ENCODE measurements at places on chromosomes 12 and 14. TPM values are rescaled to one million over a fixed set of nuclear protein-coding genes. Genes with fewer than 3 reads are reported as not detected.

DNA sequence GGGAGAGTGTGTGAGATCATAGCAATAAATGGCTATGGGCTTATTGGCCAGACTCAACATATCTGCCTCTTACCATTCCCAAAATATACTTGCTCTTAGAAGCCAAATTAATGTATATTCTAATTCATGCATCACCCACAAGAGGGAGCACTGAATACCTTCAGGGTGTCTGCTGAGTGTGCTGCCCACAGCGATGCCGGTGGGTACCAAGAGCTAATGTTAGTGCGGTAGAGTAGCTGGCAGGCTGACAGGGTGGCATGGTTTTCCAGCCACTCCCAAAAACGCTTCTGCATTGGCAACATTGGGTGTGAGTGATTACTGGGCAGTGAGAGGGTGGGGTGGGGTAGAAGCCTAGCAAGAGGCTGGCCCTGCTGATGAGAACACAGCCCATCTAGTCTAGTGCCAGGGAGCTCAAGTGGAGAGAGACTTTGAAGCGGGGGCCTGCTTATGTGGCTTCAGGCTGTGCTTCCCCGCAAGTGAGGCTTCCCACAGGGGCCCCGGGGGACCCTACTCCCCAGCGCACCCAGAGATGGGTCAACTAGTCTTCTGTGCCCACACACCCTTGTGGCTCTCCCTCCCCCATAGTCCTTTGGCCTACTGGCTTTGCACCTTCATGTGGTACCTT, 9.2 kb upstream of the PLEKHD1 start:
- no peak for DNase-seq

- no peak for DNase-seq
These were observed 38.0 kb upstream of the ESRRB start for GRCh38 chr14:76337635-76338545.

DNA sequence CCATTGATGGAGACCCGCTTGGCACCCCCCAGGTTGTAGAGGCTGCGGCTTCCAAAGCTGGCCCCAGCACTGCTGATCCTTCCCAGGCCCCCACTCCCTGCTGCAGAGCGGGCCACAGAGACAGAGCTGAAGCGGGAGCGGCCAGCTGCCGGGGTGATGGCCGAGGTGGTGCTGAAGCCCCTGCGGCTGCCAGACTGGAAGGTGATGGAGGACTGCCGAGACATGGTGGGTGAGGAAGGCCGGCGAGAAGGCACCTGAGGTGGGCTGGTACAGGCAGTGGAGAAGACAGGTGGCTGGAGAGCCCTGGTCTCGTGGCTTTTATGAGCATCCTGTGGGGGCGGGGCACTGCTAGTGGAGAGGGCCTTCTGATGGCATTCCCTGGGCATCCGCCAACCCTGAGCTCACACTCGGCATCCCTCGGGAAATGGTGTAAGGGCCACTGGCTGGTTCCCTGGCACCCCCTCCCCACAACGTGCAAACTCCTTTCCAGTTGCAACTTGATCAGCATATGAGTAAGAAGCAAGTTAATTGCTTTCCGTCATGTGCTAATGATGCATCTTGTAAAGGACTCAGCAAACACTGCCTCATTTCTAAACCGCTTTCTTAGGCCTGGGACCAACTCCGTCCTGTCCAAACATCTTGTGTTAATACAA, at the start of gene KRT75:
Gene KRT75, minus strand, starts transcription at position 291 of the 653 bp plus-strand sequence. Its CDS starts 67 bp downstream, at position 224.
- DNase-seq, result no peak

- DNase-seq, result no peak
These were observed 80.3 kb upstream of the SRRM4 start for GRCh38 chr12:118900993-118901392.

DNA sequence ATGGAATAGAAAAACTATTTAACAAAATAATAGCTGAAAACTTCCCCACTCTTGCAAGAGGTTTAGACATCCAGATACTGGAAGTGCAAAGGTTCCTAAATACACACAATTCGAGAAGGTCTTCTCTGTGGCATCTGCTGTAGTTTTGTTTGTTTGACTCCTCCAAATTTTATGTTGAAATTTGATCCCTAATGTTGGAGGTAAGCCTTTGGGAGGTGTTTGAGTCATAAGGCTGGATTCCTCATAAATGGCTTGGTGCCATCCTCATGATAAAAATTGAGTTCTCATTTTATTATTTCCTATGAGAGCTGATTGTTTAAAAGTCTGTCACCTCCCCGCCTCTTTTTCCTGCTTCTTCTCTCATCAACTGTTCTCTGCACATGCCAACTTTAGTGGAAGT, 182.7 kb downstream of the MYRFL start:
- DNase-seq, result no peak

DNA sequence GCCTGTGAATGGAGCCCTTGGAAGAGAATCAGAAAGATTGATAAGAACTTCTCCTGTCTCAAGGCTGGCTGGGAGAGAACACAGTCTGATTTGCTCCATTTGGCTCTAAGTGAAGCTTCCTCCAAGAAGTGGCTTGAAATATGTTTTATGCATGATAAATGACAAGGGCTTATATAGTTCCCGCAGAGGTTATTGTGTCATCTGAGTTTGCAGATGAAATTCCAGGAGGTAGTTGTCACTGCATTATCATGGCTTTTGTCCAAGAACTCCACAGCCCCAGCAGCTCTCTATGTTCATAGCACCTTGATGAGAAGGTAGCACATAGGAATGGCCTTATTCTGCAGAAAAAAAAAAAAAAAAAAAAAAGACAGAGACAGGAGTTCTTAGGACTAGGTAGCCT, 108.5 kb downstream of the DACT1 start:
- DNase-seq, result peak; percentile 34

GRCh38 chr12:28869197-28869596, 279.9 kb upstream of the FAR2 start:
- no peak for DNase-seq

GRCh38 chr14:45916340-45916953, 663.4 kb upstream of the MIS18BP1 start:
- no peak for DNase-seq

GRCh38 chr14:105047283-105048016, 17.8 kb downstream of the GPR132 start:
- DNase-seq, result no peak

- peak; percentile 35 for DNase-seq
These were observed 64.1 kb downstream of the NELL2 start for GRCh38 chr12:44812062-44812461.

- DNase-seq, result no peak
These were observed 4.6 kb upstream of the RD3L start for GRCh38 chr14:103946975-103947374.

DNA sequence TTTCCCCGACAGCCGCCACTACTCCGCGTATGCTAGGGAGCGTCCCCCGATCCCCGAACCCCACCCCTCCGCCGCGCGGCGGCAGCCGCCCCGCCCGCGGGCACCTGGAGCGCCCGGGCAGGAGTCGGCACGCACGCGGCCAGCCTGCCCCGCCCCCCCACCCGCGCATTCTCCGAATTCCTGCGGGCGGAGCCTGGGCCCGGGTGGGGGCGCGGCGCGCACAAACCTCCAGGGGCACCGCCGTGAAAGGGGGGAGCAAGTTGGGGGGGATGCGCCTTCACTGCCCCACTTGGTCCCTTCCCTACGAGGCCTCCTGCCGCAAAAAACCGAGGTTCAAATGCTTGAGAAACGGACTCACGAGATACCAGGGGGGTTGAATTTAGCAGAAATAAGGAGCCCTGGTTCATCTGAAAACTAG, 1.7 kb downstream of the AJUBA start:
- peak; percentile 74 for DNase-seq

- DNase-seq, result no peak
These were observed 224.8 kb downstream of the DACT1 start for GRCh38 chr14:58862416-58863160.

GRCh38 chr14:89430391-89431236, 13.6 kb upstream of the FOXN3 start:
- DNase-seq, result no peak

- DNase-seq, result no peak
These were observed 30.5 kb downstream of the AREL1 start for GRCh38 chr14:74682169-74682952.

GRCh38 chr14:59067127-59067894, 121.2 kb upstream of the DAAM1 start:
- DNase-seq, result no peak

DNA sequence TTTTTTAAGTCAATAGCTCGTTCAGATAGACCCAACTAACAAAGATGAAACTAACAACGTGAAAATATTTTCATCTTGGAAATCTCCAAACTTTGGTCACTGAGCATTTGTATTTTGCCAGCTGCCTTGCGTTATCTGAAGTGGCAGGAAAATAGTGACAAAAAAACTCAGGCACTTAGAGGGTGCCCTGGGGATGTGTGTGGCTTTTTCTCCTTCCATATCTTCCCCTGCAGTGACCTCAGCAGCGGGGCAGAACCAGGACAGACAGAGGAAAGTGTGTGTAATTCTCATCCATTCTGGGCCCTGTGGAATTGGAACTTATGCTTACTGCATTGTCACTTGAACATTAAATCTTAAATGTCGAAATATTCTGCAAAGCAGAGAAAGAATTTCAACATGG, 152.0 kb downstream of the BCAT1 start:
- DNase-seq, result no peak

GRCh38 chr14:100894416-100894815, 9.1 kb downstream of the RTL1 start:
- DNase-seq, result no peak

GRCh38 chr14:26319139-26319864, 278.5 kb downstream of the NOVA1 start:
- no peak for DNase-seq

DNA sequence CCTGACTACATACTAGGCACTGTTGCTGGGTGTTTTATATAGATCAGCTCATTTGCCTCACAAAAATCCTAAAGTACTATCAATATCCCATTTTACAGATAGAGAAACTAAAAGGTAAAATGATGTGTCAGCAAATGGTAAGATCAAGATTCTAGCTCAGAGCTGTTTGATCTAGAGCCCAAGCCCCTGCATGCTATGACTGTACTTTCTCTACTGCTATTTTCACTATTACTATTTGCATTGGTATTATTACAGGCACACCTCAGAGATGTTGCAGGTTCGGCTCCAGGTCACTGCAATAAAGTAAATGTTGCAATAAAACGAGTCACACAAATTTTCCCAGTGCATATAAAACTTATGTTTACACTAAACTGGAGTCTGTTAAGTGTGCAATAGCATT, 10.9 kb downstream of the ISCU start:
- DNase-seq, result peak; percentile 21

DNA sequence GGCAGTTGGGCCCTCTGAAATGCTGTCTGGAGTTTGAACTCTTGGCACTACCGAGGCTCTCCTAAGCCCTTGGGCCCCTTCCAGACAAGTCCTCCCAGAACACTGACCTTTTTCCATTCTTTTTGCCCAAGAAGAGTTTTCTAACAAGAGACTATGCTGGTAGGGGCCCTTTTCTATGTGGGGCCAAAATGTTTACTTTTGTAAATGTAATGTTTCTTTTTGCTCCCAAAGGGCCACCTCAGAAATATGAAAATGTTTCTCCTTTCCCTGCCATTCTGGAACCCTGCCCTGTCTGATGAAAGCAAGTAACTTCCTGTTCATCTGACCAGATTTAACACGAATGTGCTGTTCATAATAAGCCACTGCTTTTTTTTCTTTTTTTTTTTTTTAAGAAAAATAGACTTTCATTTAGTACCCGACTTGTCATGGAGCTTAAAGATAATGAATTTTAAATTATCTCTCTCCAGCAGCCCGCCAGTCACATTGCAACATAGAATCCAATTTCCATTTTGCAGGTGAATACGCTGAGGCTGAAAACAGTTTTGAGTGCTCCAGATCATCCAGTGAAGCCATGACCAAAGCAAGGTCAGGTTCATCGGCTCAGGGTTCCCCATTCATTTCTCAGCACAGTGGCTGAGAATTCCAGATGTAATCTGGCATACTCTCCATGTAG, 169.9 kb downstream of the DPF3 start:
- no peak for DNase-seq

- DNase-seq, result no peak
These were observed 301.3 kb upstream of the STXBP6 start for GRCh38 chr14:25351269-25351668.

- peak; percentile 79 for DNase-seq
These were observed 2.0 kb downstream of the BHLHE41 start for GRCh38 chr12:26122681-26123481.

GRCh38 chr12:2311020-2311778, 258.4 kb downstream of the CACNA1C start:
- DNase-seq, result no peak

DNA sequence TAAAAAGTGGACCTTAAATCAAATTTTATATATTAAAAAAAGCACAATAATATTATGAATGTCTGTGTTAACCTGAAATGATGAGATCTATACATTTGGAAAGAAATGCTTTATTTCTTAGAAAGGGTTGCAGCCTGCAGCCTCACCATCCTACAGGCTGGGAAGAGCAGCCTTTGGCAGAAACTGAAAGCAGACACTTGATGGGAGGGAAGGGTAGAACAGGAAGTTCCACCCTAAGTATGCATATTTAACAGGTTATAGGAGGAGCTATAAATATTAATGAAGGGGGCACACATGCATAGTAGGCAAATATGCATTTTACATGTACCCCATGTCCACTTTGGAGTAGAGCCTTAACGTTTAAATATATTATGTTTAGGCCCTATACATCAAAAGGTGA, 498.0 kb downstream of the FLRT2 start:
- no peak for DNase-seq

DNA sequence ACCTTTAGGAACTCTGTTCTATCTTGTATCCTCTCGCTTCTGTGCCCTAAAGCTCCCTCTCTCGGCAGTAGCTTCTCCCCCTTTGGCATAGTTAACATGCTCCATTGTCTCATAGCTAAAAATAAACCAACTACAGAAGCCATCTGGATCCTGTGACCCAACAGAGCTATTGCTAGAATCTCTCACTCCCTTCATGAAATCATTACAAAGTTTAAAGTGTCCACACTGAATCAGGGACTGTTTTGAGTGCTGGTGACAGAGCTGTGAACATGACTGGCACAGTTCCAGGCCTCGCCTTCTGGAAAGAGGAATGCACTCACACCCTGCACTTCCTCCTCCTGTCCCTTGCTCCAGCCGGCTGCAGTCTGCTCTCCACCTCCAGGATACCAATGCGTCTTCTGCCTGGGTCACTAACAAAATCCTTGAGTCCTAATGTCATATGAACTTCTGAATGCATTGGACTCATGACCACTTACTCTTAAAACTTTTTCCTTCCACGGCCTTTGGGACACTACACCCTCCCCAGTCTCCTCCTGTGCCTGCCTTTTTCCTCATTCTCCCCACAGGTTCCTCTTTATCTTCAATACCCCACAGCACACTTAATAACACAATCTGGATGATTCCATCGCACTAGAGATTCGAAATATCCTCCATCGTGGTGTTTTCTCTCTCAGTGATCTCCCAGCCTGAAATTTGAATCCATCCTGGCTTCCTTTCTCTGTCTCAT, 13.2 kb downstream of the PLBD1 start:
- peak; percentile 94 for DNase-seq

TCL1B gene
- total RNA-seq, result not detected

EID3 gene
- 0.98 TPM for total RNA-seq

CFAP54 gene
- total RNA-seq, result 0.32 TPM

NKX2-1 gene
- not detected for total RNA-seq

KERA gene
- total RNA-seq, result not detected

LYZ gene
- total RNA-seq, result 162 TPM

C12orf43 gene
- total RNA-seq, result 18.3 TPM

KLHL42 gene
- total RNA-seq, result 20.1 TPM

MYF6 gene
- not detected for total RNA-seq

RD3L gene
- total RNA-seq, result not detected

All from colonic mucosa (tissue), 4 donors.